Naive thymus-derived CD4-positive, alpha-beta T cell (primary cell): ENCODE measurements at places on chromosomes 1 and 21.

DNA sequence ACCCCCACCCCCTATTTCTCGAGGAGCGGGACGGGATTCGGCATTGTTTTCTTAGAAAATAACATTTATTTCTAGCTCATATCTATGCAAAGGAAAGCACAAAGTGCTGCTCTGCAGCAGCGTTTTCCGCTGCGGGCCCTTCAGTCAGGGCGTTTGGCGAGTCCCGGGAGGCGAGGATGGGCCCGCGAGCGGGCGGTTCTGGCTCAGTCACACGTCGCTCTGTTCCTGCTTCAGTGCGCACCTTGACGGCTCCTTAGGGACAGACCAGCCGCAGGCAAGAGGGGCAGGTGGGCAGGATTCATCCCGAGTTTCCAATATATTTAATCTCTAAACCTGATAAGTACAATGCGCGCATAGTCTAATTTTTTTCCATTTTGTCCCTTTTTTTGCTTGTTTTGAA is 5.7 kb downstream of the DMRTA2 start:
- DNase-seq = no peak

GRCh38 chr21:45531393-45532215 is 10.6 kb downstream of the SLC19A1 start:
- no peak for DNase-seq

DNA sequence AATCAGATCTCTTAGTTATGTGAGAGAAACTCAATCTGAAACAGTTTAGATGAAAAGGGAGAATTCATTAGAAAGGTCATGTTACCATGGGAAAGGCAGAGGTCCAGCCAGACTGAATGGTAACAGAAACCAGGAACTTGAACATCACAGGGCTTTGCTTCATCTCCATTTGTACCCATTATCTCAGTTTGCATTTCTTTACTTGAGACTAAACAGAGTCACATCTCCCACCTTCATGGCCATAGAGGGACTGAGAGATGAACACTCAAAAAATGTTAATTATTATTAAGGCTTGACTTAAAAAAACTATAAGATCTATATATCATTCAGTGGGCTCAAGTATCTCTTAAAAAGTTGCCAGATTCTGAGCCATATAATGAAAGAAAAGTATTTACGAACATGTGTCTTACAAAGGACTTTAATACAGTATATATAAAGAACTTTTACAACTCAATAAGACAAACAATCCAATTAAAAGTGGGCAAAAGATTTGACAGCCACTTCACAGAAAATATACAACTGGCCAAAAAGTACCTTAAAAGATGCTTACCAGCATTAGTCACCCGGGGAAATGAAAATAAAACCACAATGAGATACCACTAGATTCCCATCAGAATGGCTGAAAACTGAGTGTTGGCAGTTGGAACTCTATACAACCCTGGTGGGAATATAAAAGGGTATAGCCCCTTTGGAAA is 13.2 kb downstream of the KYAT3 start:
- no peak for DNase-seq

DNA sequence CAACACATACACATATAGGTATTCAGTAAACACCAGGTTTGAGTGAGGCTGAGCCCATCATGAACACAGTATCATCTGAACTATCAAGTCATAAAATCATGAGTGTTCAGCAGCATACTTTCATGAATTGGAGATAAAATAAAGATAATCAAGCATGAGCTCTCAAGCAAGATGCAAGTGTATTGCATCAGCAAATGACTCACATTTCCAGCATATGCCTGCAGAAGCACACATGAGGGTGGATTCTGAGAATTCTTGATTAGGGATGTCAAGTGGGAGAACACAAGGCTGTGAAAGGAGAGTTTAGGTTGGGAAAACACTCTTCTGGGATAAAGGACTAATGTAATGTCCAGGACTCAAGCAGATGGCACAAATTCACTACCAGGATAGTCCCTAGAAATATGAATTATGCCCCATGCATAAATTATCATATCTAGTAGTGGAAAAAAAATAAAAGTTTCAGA is 299.2 kb downstream of the SRGAP2C start:
- no peak for DNase-seq

DNA sequence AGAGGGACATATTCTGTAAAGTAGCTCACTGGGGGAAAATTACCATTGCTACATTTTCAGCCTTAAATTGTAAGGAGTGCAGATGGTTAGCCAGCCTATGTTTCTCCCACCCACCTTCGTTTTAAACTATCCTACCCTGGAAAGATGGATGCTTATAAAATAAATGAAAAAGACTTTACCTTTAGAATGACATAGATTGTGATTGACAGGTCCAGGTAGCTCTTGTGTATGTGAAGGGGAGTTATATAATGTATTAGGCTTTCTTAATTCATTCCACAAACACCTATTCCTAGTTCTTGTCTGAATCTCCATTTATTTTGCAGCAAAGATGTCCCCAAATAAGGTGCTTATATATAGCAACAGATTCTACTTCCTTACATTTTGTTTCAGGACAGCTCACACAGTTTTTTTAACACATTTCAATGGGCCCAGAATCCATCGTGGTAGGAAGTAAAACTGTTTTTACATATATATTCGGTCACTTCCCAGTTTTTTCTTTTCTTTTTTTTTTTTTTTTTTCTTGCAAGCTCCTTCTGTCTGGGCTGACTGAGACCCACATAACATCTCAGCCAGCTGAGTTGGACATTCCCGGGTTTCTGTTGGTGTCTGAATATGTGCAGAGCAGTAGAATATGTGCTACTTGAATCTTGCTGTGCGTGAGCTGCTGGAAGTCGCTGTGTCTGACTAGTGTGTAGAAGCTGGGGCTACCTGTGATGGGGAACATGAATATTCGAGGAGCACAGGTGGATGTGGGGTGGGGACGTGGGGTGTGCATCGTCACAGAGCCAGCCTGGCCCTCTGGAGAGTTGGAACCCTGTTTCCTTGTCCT is 27.8 kb downstream of the UCK2 start:
- DNase-seq = no peak

- no peak for DNase-seq
Observed at GRCh38 chr1:171717062-171717718, 24.7 kb downstream of the VAMP4 start.

- DNase-seq = no peak
Observed at GRCh38 chr1:227998374-227999055, 8.3 kb upstream of the WNT3A start.

GRCh38 chr1:160880216-160880615 is 4.8 kb downstream of the ITLN1 start:
- no peak for DNase-seq

DNA sequence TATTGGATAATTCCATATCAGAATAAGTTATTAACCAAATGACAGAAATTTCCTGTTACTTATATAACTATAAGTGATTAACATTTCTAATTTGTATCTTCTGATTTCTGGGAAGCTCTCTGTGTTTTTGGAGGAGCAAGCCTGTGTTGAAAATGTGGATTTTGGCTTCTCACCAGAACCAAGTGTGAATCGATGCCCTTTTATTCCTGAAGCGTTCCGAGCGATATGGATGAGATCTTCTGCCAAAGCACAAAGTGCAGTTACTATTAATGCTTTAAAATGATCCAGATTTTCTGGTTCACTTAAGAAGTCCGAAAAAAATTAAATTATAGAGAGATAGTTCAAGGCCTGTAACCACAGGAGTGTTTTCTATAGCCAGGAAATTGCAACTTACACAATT is 22.8 kb downstream of the ALG14 start:
- DNase-seq = no peak

DNA sequence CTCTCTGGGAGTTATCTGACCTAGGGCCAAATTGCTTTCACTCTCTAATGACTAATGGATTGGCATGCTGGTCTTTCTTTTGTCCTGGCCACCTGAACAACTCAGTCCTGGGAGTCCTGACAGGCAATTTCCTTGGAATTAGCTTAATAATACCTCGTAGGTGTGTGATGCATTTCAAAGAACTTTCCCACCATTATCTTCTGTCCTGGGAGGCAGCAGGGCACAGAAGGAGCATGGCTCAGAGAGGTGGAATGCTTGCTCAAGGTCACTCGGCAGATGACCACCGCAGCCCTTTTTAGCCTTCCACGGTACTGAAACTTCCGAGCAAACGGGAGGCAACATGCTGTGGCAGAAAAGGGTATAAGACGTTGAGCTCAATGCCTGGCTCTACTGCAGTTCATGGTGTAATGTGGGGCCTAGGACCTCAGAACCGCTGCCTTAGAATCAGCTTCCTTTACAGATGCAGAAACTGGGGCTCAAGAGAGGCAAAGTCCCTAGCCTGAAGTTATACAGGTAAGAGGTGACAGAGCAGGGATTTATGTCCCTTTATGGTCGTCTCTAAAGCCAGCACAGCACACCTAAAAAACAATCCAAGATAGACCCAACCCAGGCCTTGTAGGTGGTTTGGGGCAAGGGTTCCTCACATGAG is 3.2 kb downstream of the ID3 start:
- no peak for DNase-seq

DNA sequence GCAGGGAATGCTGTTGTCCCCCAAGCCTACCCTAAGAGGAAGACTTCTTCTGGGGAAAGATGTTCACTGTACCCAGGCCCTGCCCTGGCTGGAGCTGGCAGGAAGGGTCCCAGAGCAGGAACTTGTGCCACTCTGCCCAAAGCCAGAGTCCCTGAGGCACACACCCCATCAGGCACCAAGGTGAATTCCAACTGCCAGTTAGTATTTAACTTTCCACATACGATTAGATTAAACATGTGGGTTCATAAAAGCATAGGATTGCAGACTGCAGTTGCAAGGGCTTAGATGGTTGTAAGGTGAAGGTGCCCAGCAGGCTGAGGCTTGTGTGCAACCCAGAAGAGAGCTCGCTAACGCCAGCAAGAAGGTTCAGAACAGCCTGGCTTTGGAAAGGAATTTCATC is at the start of gene KCNE2:
KCNE2 (plus strand) TSS at position 274 of the 400 bp plus-strand sequence. CDS start 6,473 bp downstream, outside the sequence.
- DNase-seq = no peak

GRCh38 chr1:110928191-110928590 is 35.5 kb downstream of the LRIF1 start:
- no peak for DNase-seq

DNA sequence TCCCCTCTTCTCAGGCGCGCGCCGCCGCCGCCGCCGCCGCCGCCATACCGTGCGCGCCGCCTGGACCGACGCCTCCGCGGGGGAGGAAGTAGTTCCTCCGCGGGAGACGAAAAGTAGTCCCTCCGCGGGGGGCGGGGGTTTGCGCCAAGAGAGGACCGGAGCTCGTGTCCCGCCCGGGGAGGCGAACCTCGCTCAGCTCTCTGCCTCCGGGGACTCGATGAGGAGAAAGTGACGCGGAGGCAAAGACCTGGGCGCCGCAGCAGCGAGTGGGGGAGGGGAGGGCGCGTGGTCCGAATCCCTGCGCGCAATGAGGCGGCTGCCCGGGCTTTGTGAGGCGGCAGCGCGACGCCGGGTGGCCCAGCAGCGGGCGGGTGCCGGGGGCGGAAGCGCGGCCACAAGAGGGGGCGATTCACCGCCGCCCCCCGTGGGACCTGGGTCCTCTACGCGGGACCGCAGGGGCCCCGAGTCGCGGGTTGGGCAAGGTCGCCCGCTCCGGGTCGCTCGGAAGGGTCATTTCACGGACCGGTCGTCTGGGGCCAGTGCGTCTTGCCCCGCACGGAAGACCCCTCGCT is at the start of gene BRWD1:
BRWD1 (minus strand) TSS at position 62 of the 572 bp plus-strand sequence. CDS start 141 bp downstream, outside the sequence.
- peak; percentile 86 for DNase-seq

DNA sequence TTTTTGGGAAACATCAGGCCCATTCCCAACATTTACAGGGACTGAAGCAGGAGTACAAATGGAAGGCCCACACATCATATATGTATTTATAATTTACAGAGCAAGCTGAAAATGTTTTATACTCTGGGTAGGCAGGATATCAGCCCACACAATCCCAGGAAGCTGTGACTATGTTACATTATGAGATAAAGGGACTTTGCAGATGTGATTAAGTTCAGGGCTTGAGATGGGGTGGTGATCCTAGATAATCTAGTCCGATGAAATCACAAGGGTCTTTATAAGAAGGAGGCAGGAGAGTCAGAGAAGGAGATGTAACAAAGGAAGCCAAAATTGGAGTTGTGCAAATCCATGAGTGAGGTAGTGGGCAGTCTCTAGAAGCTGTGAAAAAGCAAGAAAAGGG is 160.5 kb downstream of the PDE4B start:
- no peak for DNase-seq

DNA sequence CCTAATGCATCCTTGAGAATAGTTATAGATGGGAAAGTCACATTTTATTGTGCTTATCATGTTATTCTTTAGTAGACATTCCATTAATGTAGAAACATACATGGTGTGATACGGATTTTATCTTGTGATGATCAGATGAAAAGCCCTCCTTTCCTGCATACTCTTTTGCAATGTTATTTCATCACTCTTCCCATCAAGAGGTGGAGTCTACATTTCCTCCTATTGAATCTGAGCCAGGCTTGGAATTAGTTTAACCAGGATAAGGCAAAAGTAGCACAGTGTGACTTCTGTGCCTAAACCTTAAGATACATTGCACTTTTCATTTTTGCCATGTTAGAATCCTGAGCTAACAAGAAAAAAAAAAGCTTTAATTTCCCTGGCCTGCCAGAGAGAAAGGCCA is 393.7 kb upstream of the ST6GALNAC5 start:
- DNase-seq = no peak

- no peak for DNase-seq
Observed at GRCh38 chr21:43318841-43319781, 107.8 kb downstream of the SIK1 start.

DNA sequence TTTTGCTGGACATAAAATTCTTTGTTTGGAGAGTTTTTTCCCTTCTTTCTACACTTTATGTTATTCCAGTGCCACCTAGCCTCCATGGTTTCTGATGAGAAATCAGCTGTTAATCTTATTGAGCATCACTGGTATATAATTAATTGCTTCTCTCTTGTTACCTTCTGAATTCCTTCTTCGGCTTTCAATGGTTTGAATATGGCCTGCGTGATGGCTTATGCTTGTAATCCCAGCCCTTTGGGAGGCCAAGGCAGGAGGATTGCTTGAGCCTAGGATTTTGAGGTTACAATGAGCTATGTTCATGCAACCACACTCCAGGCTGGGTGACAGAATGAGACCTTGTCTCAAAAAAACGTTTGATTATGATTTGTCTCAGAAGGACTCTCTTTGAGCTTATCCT is 13.0 kb upstream of the CNIH4 start:
- DNase-seq = no peak

- DNase-seq = no peak
Observed at GRCh38 chr1:1911350-1912041, 3.6 kb upstream of the CALML6 start.
